Spleen (tissue), 13 donors: ENCODE measurements at places on chromosomes 7 and 10.

DNA sequence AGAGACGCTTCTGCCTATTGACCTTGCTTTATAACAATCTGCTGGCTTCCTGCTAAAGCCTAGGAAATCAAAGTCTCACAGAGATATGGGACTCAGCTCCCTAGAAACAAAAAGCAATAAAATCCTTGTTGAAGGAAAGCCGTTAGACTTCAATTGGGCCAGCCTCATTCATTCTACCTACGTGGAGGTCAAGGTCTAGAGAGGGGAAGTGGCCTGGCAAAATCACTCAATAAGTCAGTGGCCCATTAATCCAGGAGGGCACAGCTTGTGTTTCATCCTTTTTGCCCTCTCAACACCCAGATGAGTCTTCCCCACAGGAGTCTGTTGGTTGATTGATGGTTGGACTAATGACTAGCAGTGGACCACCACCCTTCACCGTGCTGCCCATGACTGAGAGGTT lies 40.5 kb upstream of the ACSL5 start:
- DNase-seq: no peak

GRCh38 chr10:35789996-35790395 lies 147.9 kb upstream of the FZD8 start:
- DNase-seq: no peak

- no peak for DNase-seq
Measured at GRCh38 chr7:80207501-80207900, 72.9 kb downstream of the GNAI1 start.

DNA sequence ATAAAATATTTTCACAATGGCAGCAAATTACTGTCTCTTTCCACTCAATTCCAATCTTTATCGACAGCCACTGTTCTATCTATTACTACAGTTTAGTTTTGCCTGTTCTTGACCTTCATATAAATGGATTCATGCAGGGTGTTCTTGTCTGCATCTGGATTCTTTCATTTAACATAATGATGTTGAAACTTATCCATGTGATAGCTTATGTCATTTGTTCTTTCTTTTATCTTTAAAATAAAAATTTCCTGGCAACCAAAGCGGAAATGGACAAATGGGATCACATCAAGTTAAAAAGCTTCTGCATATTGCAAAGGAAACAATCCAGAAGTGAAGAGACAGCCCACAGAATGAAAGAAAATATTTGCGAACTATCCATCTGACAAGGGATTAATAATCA lies 20.5 kb upstream of the DMTF1 start:
- DNase-seq: no peak

DNA sequence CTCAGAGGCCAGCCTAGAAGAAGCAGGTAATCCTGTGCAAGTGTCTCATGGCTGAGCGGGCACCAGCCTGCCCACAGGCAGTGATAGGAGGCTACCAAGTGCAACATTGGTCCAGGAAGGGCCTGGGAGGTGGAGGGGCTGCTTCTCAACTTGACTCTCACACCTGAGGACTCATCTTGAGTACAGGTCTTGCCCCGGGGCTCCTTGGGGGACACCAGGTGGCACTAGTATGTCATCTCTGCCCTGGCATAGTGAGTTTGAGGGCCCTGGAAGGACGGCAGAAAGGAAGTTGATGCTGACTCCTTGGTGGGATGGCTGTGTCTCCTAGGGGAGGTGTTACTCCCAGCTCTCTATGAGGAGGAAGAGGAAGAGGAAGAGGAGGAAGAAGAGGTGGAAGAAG lies 2.3 kb downstream of the CCDC136 start:
- DNase-seq: no peak

GRCh38 chr7:42262964-42263363 lies 26.0 kb upstream of the GLI3 start:
- no peak for DNase-seq

GRCh38 chr7:110938165-110938564 lies 152.8 kb upstream of the LRRN3 start:
- no peak for DNase-seq

DNA sequence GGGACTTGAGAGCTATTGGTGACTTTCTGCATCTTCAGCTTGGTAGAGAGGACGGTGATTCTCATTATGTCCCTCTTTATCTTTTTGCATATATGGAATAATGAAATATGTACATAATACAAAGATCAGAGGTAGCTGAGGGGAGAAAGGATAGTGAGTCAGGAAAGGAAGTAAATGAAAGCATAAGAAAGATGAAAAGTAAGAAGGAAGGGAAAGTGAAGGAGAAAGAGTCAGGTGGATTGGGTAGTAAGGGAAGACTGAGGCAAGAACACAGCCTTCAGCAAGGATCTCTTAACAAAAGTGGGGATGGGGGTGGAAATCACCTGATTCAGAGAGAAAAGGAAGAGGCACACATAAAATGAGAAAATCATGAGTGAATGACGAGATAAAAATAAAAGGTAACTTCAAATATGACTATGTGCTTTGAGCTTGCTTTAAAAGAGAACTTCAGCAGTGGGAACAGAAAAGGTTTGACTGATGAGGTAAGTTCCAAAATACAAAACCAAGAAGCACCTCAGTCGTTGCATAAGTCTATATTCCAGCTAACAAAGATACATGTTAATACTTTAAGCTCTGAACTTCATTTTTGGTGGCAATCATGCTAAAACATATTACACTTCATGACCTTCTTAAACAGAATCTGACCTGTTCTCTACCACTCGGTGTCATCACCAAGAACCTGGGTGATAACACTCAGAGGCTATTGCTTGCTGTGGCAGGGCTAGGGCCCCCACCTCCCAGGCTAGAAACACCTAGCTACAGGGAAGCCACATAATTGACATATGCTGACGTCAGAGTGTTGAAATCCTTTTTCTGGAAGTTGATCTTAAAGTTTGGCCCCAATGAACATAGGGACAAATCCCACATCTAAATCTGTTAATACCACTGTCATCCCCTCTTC lies 32.9 kb downstream of the NRCAM start:
- DNase-seq: no peak

DNA sequence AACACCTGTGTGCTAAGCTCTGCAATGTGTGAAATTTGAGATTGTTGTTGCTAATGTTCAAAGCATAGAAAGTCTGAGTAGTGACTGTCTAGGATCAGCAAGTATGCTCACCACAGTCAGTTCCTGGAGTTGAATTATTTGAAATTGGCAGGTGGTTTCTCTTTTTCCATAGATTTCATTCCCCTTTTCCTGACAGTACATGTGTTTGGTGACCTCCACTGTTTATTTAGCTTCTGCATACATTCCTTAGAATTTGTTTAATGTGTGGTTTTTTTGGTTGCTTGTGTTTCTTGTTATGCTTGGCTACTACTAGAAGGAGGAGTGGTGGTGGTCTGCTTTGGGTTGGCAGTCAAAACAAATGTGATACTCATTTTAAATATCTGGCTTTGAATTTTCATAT lies 52.3 kb downstream of the FOXP2 start:
- DNase-seq: no peak

- peak; percentile 71 for DNase-seq
Measured at GRCh38 chr7:30921540-30922401, 10.1 kb downstream of the AQP1 start.

GRCh38 chr10:14686356-14686755 lies 88.3 kb downstream of the FAM107B start:
- DNase-seq: no peak

GRCh38 chr7:47878662-47879061 lies 69.6 kb downstream of the PKD1L1 start:
- no peak for DNase-seq

- DNase-seq: no peak
Measured at GRCh38 chr10:69801094-69801433, 642 bp upstream of the COL13A1 start.

DNA sequence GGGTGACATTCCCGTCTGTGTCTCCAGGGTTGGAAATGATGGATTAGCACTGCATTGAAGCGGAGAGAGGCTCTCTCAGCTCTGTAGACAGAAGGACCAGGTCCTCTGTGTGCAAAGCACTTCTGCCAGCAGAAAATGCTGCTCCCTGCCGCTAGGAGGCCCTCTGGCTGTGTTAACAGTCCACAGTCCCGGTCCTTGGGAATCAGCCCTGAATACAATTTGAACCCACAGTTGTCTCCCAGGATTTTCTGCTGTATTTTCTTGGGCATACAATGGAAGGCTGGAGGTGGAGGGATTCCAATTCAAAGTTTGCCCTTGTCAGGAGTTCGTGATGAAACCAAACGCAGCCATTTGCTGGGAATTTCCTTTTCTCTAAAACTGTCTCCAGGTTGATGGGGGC lies 205.2 kb downstream of the GLRX3 start:
- no peak for DNase-seq

DNA sequence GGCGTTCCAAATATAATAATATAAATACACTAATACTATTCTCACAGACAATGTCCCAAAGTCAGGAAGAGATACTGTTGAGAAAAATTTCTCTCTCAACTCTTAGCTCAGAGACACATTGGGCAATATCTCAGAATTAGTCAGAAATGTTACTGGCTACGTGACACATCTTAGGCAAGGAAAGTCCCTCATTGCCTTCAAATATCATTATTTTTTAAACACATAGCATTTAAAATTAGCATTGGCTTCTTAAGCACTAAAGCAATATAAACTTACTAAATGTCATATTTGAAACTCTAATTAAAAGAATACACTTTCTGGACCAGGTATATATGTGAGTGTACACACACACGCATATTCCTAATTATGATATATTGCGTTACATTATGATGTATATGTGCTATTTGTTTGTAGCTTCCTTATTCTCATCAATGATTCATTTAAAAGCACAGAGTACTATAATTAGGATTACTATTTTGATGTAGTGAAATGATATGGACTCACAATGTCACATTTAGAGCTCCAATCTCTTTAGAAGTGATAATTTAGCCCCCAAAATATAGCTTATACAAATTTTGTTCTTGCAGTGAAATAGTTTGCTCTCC lies 255.8 kb downstream of the TWIST1 start:
- DNase-seq: no peak

DNA sequence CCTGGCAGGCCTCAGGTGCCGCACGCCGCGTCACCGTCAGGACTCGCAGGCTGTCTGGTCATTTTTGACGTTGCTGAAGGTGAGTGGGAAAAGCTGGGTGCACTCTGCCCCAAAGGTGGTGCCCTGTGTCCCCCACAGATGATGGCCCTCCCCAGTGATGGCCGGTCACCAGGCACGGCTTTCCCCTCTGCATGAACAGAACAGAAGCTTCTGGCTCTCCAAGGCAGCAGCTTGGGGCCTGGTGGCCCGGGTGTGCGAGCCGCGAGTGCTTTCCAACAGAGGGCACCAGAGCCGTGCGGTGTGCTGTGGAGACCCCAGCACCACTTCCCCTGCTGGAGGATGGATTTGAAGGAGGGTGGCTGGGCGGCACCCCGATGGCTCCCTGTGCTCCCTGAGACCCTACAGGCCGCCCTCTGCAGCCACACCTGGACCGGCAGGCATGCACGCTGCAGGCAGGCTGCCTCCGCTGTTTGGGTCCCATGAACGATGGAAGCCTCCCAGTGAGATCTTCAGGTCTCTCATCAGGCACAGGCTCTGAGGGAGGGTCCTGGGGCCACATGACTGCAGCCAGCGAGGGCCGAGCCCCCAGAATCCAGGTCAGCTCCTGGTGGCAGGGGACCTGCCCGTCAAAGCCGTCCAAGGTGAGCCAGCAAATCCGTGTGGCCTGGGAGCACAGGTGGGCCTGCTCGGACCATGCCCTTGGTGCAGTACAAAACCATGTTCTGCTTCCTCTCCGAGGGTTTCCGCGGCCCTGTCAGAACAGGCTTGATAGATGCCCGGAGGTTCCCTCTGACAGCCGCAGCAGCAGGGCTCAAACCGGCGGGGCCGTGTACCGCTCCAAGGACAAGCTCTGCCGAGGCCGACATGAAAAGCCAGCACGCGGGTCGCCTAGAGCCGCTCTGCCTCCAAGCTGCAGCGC lies 195.4 kb downstream of the EBF3 start:
- peak; percentile 62 for DNase-seq

DNA sequence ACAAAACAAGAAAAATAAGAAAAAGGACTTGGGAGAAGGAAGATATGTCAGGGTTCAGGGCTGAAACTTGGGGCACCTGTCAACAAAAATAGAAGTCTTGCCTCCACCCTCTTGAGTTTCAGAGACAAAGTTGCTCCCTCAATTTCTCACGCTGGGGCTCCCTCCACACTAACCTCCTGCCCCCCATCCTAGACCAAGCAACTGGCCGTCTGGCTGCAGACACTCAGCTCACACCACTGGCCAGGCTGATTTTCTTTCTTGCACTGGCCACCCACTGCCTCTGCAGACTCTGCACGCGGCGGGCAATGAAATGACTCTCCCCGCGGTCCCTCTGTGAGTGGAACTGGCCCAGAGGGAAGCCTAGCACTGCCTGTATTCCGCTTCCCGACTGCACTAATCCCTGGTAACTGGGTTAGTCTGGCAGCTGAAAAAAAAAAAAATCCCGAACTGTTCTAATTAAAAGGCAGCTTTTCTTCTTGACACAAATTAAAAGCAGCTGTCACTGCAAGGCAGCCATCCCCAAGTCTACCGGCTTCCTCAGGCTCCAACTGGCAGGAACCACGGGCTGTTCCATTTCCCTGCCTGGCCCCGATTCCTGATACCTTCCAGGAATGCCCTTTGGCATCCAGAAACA lies 83.5 kb downstream of the SPDYE5 start:
- no peak for DNase-seq

DNA sequence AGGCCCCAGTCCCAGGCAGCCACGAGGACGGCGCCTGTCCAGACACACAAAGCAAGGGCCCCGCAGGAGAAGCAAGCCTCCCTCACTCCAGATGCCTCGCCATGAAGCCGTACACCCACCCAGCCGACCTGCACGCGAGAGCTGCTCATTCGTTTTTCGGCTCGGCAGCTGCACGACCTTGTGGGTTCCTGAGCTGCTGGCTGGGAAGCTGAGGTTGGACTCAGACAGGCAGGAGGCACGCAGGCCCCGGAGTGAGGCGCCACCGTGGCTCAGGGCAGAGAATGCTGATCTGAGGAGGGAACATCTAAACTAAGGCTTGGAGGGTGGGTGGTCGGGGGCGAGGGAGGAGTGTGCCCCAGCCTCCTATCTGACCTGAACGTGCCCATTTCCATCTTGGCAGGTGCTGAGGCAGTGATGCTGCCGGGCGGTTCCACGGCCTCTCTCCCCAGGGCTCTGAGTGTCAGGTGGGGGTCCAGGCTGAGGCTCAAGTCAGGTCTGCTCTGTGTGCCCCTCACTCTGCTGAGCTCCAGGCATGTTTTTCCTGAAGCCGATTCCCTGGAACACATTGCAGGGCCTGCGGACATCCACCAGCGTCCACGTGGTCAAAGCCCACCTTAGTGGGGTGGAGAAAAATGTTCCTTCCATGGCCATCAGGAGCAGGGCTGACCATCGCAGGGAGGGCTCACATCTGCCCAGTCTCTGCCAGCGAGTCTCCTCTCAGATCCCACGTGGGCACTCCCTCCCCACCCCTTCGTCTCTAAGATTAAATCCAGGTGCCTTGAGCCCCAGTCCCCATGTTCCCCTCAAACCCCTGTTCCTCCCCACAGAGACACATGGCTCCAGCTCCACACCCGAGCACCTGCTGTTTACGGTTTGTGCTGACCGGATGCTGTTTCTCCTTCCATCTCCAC lies 28.1 kb upstream of the FAM20C start:
- peak; percentile 59 for DNase-seq

- no peak for DNase-seq
Measured at GRCh38 chr7:51013861-51014511, 231.3 kb upstream of the GRB10 start.

GRCh38 chr7:135207406-135208101 lies 3.8 kb downstream of the WDR91 start:
- no peak for DNase-seq
